Hepatic stellate cell (primary cell): ENCODE measurements at places on chromosomes 5 and 9.

DNA sequence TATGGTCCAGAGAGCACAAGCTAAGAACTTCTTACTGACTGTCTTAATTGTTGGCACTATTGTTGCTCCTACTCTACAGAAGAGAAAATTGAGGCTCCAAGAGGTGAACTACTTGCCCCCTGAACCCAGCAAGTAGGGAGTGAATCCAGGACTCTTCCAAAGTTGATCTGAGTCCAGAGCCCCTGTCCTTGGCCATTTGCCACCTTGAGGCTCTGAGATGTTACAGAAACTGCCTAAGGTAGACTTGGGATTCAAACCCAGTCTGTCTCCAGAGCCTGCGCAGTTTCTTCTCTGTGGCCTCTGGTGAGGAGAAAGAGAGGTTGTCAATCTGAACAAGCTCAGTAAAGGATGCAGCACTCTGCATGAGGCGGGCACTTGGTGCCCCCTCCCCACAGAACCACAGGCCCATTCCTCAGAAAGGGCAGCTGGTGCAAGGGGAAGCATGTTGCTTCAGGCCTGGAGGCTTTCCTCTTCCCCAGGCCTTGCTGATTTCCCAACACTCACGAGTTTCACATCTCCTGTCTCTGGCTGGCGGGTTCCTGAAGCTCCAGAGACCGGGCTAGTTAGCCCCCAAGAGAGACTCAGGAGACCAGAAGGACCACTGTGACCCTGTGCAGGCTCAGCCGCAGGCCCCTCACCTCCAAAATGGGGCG lies 2.9 kb upstream of the LCP2 start:
- no peak for DNase-seq

GRCh38 chr5:39616131-39616530 lies 191.4 kb upstream of the DAB2 start:
- no peak for DNase-seq

DNA sequence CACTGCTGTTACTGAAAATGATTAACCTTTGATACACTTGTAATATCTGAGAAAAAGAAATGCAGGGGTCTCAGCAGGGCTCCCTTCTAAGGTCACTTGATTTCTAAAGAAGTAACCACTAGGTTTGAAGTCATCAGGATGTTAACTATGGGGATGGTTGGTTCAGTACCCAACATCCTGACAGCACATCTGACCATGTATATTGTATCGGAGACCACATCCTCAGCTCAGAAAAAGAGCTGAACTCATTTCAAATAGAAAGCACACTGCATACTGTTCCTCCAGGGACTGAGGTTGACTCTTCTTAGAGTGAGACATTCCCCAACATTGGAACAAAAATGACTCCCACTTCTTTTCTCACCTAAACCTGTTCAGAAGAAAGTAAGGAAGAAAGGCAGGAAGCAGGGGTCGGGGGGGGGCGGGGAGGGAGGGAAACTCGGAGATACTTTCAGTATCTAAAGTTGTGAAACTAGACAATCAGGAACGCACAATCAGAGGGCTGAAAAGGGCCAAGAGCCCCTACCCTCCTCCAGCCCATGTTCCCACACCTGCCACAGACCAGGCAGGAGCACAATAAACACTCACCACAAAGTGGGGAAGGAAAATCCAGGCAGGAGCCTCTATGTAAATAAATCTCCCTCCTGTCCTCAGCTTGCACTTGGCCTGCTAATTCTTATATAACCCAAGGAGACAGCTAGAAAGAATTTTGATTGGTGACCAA lies 730 bp upstream of the GZMA start:
- DNase-seq, result no peak

DNA sequence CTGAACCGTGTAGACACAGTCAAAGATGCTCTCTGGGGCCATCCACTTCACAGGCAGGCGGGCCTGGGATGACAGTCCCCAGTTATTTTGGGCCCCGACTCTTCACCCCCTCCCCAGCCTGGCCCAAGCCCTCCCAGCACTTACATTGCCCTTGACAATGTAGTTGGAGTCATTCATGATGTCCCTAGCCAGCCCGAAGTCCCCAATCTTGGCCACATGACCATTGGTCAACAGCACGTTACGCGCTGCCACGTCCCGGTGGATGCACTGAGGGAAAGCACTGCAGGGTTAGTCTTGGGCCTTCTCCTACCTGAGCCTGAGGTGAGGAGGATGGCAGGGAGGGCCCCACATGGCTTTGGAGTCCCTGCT lies 30.3 kb downstream of the CSF1R start:
- DNase-seq, result no peak

GRCh38 chr5:39270225-39270848 lies 51.0 kb upstream of the FYB1 start:
- DNase-seq, result no peak

DNA sequence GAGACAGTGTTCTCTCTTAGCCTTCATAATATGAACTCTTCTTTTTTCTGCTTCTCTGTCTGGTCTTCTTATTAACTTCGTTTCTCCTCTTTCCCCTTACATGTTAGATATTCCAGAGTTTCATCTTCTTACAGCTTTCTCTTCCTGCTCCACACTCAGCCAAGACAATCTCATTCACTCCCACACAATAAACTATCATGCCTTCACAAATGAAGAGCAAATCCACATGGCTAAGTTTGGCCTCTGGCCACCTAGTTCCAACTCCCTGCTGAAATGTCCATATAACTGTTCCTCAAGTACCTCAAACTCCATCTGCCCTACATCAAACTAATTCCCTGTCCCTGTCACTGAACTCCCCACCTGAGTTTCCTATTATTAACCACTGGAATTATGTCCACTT lies 18.4 kb downstream of the IL33 start:
- no peak for DNase-seq

- DNase-seq, result no peak
These were observed 9.8 kb upstream of the CPEB4 start for GRCh38 chr5:173878224-173878967.

DNA sequence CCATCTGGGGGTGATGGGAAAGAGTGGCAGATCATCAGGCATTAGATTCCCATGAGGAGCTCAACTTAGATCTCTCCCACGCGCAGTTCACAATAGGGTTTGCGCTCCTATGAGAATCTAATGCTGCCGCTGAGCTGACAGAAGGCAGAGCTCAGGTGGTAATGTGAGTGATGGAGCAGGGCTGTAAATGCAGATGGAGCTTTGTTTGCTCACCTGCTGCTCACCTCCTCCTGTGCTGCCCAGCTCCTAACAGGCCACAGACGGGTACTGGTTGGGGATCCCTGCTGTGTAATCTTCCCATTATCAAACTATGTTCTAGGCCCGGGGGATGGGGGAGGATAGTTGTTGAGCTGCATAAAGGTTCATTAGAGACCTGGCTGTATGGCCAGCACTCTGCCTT lies 58.4 kb downstream of the UGCG start:
- no peak for DNase-seq

DNA sequence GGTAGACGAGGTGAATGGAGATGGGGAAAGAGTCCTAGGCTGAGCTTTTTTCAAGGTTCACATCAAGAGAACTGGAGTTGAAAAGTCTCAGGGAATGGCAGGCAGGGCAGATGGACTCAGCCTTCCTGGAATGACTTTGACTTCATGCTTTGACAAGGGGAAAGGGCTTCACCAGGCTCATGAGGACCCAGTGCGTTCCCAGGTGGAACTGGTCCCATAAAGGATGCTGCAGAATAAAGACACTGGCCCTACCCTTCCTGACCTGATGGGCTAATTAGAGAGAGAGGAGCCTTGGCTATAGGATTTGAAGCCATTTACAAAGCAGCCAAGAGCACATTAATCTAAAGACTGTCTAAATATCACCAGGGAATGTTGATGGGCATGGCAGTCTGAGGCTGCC lies 63.8 kb downstream of the IL31RA start:
- no peak for DNase-seq
